ENCODE measurements at places on chromosomes 2 and 18.
A peak's percentile ranks its signal among the peaks of the same experiment; 100 is the strongest.

GRCh38 chr2:39513641-39514094 lies 76.6 kb upstream of the MAP4K3 start:
- peak; percentile 37 for DNase-seq

- no peak for DNase-seq
These were observed 2.3 kb downstream of the HOXD11 start for GRCh38 chr2:176109192-176109901.

DNA sequence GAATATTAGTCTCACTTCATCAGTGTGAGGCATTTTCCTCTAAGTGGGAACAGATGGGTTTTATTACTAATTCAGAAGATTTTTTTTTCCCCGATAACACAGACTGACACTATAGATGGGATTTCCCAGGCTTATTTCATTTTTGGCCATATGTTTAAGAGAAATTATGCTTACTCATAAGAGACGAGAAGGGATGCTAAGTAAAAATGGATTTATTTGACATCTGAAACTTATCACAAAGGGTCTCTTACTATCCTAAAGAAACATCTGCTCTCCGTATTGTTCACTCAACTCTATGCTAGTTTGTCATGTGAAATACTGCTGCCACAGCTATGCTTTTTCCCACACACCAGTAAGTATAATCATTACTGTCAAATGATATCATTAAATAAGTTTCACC lies 1476.3 kb downstream of the LRP1B start:
- DNase-seq = no peak

- no peak for DNase-seq
These were observed 3.5 kb downstream of the POU3F3 start for GRCh38 chr2:104857262-104858005.

GRCh38 chr2:215793747-215794595 lies 219.4 kb downstream of the MREG start:
- DNase-seq = no peak

- peak; percentile 88 for DNase-seq
These were observed 28.9 kb downstream of the IL1R2 start for GRCh38 chr2:102020596-102021170.

DNA sequence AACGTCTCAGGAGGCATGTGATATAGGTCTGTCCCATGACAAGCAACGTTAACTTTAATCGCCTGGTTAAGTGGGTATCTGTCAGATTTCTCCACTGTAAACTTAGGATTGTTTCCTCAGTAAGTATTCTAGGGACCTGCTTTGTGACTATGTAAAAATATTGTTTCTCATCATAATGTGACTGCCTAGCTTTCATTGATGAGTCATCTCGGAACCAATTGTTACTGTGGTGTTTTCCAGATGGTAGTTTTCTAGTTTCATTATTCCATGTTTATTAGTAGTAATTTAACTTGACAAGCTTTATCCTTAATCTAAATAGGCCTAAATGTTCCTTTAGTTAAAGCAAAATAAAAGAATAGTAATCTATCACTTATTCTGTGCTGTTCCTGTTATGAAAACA lies 28.2 kb upstream of the GATA6 start:
- no peak for DNase-seq

DNA sequence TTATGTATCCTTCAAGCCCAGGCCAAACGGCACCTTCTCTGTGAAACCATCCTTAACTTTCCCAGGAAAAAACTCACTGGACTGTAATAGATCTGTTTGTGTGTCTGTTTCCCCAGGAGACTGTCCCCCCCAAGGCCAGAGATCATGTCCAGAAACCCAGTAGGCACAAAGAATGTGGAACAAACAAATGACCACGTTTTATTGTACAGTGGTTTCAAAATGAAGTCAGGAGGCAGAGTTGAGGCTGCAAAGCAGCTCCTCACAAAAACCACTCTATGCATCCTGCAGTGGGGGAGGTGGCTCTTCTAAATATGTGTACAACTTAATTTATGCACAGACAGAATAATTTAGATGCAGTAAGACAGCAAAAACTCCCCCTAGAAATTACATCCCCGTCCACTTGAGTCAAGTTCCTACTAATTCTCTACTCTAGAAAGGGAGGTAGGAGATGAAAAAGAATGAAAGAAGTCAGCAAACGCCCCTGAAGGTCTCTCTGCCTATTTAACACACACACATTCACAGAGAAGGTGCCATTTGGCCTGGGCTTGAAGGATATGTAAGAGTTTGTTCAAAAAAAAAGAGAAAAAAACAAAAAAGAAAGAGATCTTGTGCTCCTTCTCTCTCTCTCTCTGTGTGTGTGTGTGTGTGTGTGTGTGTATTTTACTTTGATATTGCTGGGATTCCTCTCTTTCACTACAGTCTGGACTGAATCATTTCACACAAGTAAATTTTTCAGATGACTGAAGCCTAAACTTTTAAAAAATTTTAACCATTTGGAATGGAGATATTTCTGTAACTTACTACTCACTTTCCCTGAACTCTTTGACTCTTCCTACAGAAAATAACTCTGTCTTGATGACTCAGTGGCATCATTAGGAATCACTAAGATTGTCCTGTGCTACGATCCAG lies 19.5 kb downstream of the BCL2 start:
- DNase-seq = no peak

DNA sequence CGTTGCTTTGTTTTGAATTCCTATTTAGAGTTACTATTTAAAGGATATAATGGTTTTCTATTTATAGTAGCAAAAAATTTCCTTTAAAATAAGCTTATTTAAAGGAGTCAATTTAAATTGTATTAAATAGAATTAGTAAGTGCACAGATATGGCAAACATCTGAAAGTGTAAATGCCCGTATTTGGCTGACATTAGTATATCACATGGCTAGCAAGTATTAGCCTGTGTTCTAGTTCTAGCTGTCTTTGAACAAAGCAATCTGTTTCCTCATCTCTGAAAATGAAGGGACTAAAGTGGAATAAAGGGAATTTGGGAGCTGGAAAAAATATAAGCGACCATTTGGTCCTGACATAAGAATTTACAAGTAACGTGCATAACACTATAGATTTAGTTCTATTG lies 32.2 kb downstream of the PELI1 start:
- DNase-seq = no peak

- peak; percentile 4 for DNase-seq
These were observed 40.4 kb downstream of the ANKMY1 start for GRCh38 chr2:240517342-240517741.

GRCh38 chr2:227932403-227932802 lies 61.0 kb downstream of the DAW1 start:
- no peak for DNase-seq

- no peak for DNase-seq
These were observed 67.3 kb upstream of the TEX51 start for GRCh38 chr2:126831234-126832005.

- DNase-seq = no peak
These were observed 430.6 kb downstream of the TMX3 start for GRCh38 chr18:68284236-68284780.

- no peak for DNase-seq
These were observed 174.6 kb downstream of the ZNF385B start for GRCh38 chr2:179686718-179687342.

- no peak for DNase-seq
These were observed 1526.7 kb downstream of the LRP1B start for GRCh38 chr2:140604096-140604495.

- no peak for DNase-seq
These were observed 61.5 kb downstream of the INPP4A start for GRCh38 chr2:98505971-98506664.

DNA sequence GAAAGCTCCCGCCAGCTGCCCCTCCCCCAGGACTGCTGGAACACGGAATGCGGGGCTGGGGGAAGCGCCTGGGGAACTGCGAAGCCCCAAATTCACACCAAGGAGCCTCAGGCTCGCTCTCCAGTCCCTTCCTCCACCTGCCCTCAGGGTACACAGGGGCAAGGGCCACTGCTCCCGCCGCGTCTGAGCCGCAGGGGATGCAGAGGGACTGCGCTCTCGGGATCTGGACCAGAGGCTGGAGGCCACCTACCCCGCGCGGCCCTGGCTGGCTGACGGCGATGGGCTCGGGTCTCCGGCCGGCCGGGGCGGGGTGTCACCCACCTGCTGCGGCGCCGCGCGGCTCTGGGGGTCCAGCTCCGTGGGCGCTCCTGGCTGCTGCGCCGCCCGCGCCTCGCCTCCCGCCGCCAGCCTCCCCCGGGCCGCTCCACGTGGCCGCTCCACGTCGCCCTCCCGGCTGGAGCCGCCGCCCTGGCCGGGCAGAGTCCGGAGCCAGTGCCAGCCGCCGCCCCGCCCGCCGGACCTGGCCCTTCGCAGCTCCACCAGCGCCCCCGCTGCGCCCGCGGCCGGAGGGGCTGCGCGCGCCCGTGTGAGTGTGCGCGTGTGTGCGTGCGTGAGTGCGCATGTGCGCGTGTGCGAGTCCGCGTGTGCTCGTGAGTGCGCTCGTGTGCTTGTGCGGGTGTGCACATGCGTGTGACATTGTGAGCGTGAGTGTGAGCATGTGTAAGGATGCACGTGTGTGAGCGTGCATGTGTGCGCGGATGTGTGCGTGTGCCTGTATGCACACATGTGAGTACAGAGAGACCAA lies at the start of gene CGREF1:
Gene CGREF1 (minus strand): TSS at position 604 of the 805 bp plus-strand sequence. CDS start 14,762 bp downstream, outside the sequence.
- DNase-seq = peak; percentile 58

DNA sequence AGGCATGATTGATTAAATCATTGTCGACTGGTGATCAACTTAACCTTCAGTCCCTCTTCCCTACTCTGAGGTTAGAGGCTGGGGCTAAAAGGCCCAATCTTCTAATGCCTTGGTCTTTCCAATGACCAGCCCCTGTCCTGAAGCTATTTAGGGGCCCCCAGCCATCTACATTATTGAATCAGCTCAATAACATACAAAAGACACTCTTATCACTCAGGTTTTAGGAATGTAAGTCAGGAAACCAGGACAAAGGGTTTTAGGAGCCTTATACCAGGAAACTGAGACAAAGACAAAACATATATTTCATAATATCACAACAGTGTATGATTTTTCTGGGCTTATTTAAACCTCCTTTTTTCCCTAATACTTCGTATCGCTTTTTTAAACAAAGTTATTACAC lies 198.6 kb downstream of the RNF152 start:
- DNase-seq = no peak

DNA sequence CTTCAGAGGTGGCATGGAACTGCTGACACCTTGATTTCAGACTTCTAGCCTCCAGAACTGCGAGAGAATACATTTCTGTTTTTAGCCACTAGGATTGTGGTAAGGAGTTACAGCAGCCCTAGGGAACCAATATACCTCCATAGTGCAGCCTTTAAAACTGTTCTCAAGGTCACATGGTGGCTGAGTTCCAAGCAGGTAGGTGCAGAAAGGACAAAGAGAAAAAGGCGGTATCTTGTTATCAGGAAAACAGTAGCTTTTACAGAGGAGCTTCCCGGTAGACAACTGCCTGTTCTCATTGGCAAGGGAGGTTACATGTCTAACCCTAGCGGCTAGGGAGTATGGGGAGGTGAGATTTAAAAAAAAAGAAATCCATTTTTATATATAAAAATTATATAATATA lies 96.2 kb upstream of the BCL2L11 start:
- no peak for DNase-seq

DNA sequence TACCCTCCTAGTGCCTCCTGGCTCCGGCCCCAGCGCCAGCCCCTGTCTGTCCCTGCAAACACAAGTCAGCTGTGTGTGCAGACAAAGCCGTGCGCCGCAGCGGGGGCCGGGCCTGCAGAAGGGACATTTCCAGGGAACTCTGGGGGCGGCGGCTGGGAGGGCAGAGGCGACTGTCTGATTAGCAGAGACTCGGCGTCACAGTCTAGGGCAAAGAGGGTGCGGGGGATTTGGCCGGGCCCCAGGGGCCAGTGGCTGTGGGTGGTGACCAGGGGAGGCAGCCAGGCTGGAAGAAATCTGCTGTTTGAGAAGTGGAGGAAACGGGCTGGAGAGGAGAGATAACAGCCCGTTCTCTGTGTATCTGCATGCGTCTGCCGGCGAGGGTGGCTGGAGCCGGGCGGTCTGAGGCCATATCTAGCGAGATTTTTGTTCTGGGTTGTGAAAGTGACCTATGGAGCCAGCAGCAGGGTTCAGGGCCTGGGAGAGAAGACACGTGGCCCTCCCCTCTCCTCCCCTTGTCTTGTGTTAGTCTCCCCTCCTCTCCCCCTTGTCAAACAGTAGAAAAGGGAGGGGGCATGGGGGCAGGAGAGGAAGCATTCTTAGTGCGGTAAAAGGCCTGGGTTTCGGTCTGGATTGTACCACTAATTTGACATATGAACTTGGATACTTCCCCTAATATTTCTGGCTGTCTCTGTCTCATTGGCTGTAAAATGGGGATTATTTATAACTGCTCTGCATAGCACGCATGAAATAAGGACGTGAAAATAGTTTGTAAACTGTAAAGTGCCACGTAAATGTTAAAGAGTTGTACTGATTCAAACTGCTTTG lies 169.4 kb downstream of the SMAD7 start:
- peak; percentile 88 for DNase-seq

- DNase-seq = no peak
These were observed 121.6 kb downstream of the VAPA start for GRCh38 chr18:10035281-10035991.

- peak; percentile 71 for DNase-seq
These were observed 23.4 kb upstream of the RPL31 start for GRCh38 chr2:100978582-100979191.

DNA sequence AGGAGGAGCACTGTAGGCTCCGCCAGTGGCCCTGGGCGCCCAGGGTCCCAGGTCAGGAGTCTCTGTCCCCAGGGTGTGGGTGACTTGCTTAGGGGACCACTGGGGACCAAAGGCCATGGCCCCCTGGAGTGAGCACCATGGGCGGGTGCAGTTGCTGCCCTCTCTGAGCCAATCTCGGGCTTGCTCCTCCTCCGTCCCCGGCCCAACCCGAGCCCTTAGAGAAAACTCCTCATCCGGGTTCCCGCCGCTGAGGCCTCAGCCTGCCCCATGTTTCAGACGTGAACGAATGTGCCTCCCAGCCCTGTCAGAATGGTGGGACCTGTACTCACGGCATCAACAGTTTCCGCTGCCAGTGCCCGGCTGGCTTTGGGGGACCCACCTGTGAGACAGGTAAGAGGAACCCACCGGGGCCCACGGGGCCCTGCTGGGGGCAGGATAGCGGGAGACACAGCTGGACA lies 38.6 kb downstream of the SNED1 start:
- no peak for DNase-seq

DNA sequence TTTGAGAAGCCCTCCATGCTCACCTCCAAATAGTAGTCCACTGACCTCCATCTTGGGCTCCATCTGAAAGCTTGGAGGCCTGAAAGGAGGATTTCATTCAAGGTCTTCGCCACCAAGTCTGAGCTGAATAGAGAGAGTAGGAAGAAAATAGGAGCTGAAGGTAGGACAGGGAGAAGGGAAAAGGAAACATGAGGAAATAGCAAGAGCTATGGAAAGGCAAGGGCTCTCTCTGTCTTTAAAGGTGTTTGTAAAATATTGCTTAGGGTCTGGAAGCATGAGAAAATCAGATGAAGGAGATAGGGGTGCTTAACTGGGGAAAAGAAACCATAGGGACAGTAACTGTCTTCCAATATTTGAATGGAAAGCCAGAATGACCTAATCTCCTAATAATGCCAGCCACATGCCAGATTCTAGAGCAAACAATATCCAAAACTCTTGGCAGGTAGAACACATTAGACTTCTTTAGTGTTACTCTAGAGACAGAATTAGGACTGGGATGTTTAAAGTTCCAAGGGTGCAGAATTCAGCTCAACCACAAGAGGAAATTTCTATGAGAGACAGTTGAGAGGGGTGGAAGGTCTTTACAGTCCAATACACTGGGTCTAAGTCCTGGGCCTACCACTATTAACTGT lies 67.4 kb downstream of the NAB1 start:
- no peak for DNase-seq

GRCh38 chr18:79695269-79695668 lies 15.7 kb downstream of the CTDP1 start:
- no peak for DNase-seq
